ENCODE measurements at places on chromosomes 16 and 17. TPM values are rescaled to one million over a fixed set of nuclear protein-coding genes. Genes with fewer than 3 reads are reported as not detected.
A peak's percentile ranks its signal among the peaks of the same experiment; 100 is the strongest.

DNA sequence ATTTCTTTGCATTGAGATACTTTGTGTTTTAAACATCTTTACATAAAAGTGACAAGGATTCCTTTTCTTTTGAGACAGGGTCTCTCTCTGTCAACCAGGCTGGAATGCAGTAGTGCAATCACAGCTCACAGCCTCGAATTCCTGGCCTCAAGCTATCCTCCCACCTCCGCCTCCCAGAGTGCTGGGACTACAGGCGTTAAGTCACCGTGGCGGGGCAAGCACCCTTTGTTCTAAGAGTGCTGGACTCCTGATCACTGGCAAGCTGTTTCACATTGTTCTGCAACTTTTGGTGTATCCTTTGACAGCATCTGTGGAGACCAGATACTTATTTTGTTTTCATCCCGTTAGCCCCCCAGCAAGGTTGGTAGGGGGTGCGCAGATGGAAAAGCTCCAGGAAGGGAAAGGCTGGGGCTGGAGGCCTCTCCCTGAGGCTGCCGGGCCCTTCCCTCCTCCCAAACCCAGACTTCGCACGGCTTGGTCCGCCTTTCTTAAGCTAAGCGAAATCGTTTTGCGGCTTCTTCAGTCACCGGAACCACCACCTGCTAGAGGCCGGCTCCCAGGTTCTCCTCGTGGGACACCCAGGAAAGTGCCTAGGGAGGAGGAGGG, 1.1 kb downstream of the ST6GALNAC2 start:
- DNase-seq: no peak

DNA sequence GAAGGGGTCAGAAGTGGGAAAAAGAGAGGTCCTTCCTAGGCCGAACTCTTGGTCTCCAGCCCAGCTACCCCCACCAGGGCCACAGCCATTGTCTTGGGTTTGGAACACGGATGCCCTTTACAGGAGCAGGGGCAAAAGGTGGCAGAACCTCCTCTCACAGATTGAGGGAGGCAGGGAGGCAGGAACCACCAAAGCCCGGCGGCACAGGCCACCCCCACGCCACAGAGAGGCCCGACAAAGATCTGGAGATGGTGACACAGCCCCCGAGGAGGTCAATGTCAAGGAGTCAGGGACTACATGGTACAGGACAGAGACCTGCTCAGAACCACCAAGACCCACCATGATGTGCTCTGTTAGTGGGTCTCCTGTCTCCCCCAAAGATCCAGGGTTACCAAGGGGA, 44.4 kb upstream of the DLX4 start:
- no peak for DNase-seq

The ASPSCR1 gene
- 25.6 TPM for total RNA-seq

DNA sequence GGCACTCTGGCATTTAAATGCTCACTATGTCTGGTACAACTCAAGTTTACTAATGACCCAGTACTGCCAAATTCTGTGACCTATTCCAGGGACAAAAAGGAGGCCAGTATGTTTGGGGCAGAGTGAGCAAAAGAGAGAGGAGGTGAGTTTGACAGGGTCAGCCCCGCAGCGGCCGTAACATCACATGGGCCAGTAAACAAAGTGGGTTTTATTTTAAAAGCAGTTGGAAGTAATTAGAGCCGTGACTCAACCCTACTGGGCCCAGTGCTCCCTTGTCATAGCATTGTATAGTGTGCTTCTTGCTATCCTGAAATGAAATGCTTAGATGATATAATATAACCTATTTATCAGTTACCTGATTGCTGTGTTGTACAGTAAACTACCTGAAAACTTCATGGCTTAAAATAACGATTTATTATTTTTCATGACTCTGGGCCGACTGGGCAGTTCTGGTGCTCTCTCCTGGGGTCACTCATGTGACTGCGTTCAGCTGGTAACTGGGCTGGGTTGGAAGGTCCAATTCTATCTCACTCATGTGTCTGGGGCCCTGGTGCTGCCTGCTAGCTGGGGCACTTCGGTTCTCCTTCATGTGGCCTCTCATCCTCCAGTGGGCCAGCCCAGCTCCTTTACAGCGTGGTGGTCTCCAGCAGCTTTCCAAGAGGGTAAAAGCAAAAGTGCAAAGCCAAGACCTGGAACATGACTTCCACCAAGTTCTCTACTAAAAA, 27.4 kb downstream of the IQCK start:
- DNase-seq: no peak

DNA sequence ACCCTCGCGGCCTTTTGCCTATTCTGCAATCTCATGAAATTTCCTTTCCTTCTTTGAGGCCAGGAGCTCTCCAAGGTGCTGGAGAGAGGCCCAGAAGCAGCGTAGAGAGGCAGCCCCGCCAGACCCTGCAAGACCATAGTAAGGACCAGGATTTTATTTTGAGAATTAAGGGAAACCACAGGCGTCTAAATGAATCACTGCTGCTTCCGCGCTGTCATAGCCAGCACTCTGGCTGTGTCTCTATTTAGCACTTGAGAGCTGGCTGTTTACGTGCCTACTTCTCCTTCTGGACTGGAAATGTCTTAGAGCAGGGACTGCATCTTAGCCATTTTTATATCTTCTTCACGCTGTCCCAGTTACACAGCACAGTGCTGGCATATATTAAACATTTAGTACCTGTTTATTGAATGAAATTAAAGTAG, 37.6 kb upstream of the PIRT start:
- peak; percentile 7 for DNase-seq

The SBK1 gene
- total RNA-seq: 22.9 TPM

The TNP2 gene
- total RNA-seq: not detected

GRCh38 chr16:345772-346171, 6.8 kb downstream of the AXIN1 start:
- DNase-seq: no peak

DNA sequence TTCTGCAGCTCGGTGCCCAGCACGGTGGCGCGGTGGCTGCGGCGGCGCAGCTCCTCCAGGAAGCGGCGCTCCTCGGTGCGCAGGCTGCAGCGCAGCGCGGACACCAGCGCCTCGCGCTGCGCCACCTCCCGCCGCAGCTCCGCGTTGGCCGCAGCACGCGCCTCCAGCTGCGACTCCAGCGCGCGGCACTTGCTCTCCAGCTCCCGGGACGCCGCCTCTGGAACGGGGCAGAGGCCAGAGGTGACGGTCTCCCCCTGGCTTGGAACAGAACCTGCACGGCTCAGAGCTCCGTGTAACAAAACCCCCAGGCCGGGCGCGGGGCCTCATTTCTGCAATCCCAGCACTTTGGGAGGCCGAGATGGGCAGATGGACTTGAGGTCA, 13.2 kb upstream of the CLUH start:
- peak; percentile 61 for DNase-seq

DNA sequence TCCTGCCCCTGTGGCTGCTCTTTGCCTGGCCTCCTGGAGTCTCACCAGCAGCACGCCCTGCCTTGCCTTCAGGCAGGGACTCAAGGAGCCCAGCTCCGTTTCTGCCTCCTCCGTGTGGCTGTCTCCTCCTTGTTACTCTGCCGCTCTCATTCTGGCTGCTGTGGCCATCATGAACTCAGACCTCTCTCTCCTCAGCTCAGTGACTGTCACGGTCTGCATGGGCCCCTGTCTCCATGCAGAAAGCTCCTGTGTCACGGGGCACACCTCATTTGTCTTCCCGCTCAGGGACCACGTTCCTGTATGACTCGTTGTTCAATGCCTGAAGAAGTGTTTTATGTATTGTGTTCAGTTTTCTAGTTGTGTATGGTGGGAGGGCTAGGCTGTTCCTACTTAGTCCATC, 25.3 kb downstream of the RPTOR start:
- no peak for DNase-seq

- no peak for DNase-seq
Measured at GRCh38 chr17:39219647-39220154, 6.0 kb downstream of the STAC2 start.

- no peak for DNase-seq
Measured at GRCh38 chr16:55100100-55100499, 169.4 kb downstream of the IRX5 start.

The KRTAP16-1 gene
- total RNA-seq: not detected

The CYGB gene
- total RNA-seq: 0.51 TPM

GRCh38 chr16:68202091-68202519, 33.8 kb downstream of the ESRP2 start:
- no peak for DNase-seq

The MYO15B gene
- total RNA-seq: 224 TPM

The SGCA gene
- not detected for total RNA-seq

The OR3A2 gene
- total RNA-seq: not detected

DNA sequence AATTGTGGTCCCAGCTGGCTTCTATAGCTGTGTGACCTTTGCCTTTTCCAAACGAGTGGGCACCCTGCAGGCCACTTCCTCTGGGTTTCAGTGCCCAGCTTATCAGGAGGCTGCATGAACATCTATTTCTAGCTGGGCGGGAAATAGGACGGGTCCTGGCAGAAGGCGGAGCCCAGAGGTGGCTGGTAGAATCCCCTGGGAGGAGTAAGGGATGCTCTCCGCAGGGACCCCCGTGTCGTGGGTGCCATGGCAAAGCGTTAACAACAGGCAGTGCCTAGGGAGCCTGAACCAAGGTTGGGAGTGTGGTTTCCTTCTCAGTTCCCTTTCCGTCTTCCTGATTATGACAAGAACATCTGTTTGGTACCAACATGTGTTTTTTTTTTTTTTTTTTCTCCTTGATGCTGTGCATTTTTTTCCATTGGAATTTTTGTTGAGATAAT, 58.2 kb downstream of the PLCG2 start:
- DNase-seq: no peak

- peak; percentile 34 for DNase-seq
Measured at GRCh38 chr17:38604479-38605403, 1.0 kb downstream of the SRCIN1 start.

DNA sequence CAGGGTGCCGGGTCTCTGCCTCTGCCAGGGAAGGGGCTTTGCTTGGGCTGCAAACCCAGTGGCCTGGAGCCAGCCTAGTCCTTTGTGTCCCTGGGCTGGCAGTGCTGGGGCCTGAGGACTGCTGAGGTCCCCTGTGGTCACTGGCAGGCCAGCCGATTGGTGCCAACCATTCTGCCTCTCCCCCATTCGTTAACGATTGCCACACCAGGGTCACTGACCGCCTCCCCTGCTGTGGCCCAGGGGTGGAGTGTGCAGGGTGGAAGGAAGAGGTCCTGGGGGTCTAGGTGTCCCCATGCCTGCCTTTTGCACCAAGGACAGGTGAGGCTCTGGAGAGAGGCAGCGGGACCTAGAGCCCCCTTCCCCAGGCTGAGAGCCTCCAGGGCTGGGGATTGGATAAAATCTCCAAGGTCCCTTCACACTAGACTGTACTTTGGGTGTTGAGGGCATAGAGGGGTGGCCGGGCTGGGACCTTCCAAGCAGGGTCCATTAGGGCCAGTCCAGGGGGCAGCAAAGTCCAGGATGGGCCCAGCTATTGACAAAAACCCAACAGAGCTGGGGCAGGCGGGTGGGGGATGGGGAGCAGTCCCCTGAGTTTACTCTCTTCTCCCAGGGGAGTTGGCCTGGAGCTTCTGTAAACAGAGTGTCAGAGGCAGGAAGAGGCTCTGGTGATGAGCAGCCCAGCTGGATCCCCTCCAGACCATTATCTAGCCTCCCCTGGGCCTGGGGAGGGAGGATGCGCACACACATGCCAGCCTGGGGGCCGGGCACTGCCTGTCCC, 1.1 kb downstream of the VASN start:
- no peak for DNase-seq

DNA sequence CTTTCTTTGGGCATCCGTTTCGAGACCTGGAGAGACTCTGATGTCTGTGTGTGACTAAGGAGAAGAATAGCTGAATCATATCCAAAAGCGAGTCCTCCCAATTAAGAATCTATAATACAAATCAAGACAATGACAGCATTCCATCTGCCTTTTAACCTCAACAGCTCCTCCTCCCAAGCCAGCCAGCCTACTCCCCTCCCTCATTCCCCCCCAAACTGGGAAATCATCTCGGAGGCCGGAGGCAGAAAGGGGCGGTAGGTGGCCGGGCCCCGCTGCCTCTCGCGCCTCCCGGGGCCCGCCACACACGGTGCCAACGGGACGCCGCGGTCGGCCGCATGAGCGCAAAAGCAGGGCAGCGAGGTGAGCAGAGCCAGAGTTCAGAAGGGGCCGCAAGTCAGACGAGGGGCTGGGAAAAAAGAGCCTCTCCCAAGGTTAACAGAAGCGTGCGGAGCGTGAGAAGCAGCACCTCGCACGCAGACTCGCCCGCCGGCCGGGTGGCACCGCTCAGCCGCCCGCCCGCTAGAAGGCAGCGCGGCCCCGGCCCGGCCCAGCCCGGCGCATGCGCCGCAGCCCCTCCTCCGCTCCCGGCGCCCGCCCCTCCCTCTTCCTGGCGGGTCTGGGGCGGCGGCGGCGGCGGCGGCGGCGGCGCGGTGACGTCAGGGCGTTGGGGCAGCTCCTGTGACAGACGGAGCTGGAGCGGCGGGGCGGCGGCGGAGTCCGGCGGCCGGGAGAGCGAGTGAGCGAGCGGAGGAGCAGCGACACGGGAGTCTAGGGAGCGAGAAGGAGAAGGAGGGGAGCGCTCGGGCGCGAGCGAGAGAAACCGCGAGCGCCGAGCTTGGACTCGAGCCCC, at the start of gene PAFAH1B1:
PAFAH1B1 (plus strand) TSS at position 684 of the 850 bp plus-strand sequence. CDS start 44,635 bp downstream, outside the sequence.
- DNase-seq: peak; percentile 96

- DNase-seq: no peak
Measured at GRCh38 chr16:89360760-89361435, 129.5 kb downstream of the ANKRD11 start.

GRCh38 chr17:43405861-43406260, 7.1 kb downstream of the ARL4D start:
- no peak for DNase-seq

GRCh38 chr17:69401251-69401650, 13.2 kb upstream of the MAP2K6 start:
- DNase-seq: no peak
